Small intestine (tissue), 16 donors: ENCODE measurements at places on chromosomes 6 and 20. TPM values are rescaled to one million over a fixed set of nuclear protein-coding genes. Genes with fewer than 3 reads are reported as not detected.

The ASIP gene
- polyA plus RNA-seq = 0.30 TPM

The OPN5 gene
- polyA plus RNA-seq = not detected

The KCNK15 gene
- not detected for polyA plus RNA-seq

The TMEM63B gene
- polyA plus RNA-seq = 13.2 TPM

The CCHCR1 gene
- polyA plus RNA-seq = 29.0 TPM

The SIRPB2 gene
- 1.7 TPM for polyA plus RNA-seq

The FABP7 gene
- polyA plus RNA-seq = 1.6 TPM

The HLA-DQA2 gene
- 2.0 TPM for polyA plus RNA-seq

The LPA gene
- 0.27 TPM for polyA plus RNA-seq

The TMEM74B gene
- polyA plus RNA-seq = 17.6 TPM

The CST7 gene
- polyA plus RNA-seq = 0.89 TPM

The POPDC3 gene
- 0.24 TPM for polyA plus RNA-seq

The TOP1 gene
- 72.4 TPM for polyA plus RNA-seq

The ZNF311 gene
- polyA plus RNA-seq = 0.27 TPM

The TBXT gene
- not detected for polyA plus RNA-seq

The SLCO4A1 gene
- 22.4 TPM for polyA plus RNA-seq

The RIMS4 gene
- 1.2 TPM for polyA plus RNA-seq

The FRMD1 gene
- polyA plus RNA-seq = 0.15 TPM

The COL9A3 gene
- polyA plus RNA-seq = 5.1 TPM

The CYP24A1 gene
- polyA plus RNA-seq = not detected

The IL20RA gene
- 1.8 TPM for polyA plus RNA-seq

The TMEM217 gene
- 0.38 TPM for polyA plus RNA-seq

The GPR63 gene
- 0.69 TPM for polyA plus RNA-seq

The RRAGD gene
- polyA plus RNA-seq = 63.9 TPM

The CLDN20 gene
- 0.97 TPM for polyA plus RNA-seq

The RIPPLY2 gene
- polyA plus RNA-seq = not detected

The SLC22A2 gene
- polyA plus RNA-seq = not detected

The SLC2A4RG gene
- 16.2 TPM for polyA plus RNA-seq

The MAPK13 gene
- polyA plus RNA-seq = 95.5 TPM

The SPTLC3 gene
- polyA plus RNA-seq = 4.3 TPM

The PSMB1 gene
- polyA plus RNA-seq = 305 TPM

The RNF39 gene
- polyA plus RNA-seq = 0.78 TPM

The C6orf163 gene
- polyA plus RNA-seq = 2.5 TPM

The GNAS-AS1 gene
- 0.37 TPM for polyA plus RNA-seq

The OR2J2 gene
- polyA plus RNA-seq = not detected

The RFX6 gene
- polyA plus RNA-seq = 5.7 TPM

The PXT1 gene
- not detected for polyA plus RNA-seq

The SAMD5 gene
- 2.2 TPM for polyA plus RNA-seq

The SLC16A10 gene
- 4.6 TPM for polyA plus RNA-seq
